ENCODE measurements at places on chromosomes 2 and 18.
A peak's percentile ranks its signal among the peaks of the same experiment; 100 is the strongest.

DNA sequence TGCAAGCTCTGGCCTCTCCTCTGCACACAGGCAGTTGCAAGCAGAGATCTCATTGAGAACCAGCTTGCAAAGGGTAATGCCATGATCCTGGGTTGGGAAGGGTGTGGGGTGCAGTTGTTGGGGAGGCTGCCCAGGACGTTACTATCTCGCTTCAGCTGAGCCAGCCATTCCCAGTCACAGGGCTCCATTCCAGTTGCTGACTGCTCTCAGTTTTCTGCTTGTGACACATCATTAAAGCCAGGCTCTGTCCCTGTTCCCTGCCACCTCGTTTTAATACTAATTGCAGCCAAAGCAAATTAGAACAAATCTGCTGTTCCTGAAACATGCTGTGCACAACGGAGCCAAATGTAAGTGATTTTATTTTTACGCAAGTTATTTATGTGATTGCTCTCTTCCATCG lies 62.5 kb upstream of the SMAD2 start:
- no peak for DNase-seq

GRCh38 chr2:72077702-72078169 lies 69.9 kb downstream of the CYP26B1 start:
- DNase-seq, result no peak

- DNase-seq, result no peak
Measured at GRCh38 chr2:127706215-127706990, 5.1 kb downstream of the SFT2D3 start.

DNA sequence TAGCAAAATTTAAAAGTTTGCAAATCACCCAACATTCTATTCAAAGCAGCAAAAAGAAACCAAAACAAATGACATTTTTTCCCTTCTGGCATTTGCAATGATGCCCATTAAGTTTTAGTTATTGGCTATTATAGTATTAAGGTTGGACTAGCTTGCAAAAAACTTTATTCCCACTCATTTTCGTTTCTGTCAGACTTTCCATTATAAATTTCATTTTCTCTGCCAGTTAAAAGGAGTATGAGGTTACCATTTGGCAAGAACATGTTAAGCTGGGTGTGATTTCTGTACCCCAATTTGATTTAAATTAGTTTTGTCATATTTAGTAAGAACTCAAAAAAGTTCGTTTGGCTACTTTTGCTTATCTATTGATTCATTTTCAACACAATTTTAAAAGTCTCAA lies 187.9 kb downstream of the TCF4 start:
- DNase-seq, result no peak

DNA sequence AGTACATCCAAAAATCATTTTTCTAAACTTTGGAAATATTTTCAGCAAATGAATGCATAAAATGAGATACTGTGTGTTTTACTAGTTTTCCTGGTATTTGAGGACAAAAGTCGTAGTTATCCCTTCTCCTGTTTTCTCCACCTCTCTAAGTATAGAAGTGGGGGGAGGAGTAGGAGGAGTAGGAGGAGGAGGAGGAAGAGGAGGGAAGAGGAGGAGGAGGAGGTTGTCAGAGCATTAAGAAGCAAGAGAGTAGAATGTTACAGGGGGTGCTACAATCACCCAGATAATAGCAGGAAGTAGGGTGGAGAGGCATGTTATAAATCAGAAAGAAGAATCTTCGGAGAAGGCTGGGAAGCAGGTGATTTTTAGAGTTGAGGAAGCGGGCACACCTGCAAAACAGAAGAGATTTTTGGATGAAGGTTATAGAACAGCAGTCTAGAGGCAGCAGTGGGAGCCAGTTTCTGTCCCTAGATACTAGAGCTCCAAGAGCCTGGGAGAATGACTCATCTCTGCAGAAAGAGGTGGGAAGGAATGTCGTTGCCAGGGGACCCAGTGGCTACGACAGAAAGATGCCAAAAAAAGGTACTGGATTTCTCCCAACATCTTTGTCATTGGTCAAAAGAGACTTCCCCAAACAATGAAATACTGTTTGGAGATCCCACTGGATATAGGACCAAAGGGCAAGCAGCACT lies 44.2 kb upstream of the AQP4 start:
- no peak for DNase-seq

- DNase-seq, result no peak
Measured at GRCh38 chr2:143501106-143501676, 372.0 kb downstream of the ARHGAP15 start.

DNA sequence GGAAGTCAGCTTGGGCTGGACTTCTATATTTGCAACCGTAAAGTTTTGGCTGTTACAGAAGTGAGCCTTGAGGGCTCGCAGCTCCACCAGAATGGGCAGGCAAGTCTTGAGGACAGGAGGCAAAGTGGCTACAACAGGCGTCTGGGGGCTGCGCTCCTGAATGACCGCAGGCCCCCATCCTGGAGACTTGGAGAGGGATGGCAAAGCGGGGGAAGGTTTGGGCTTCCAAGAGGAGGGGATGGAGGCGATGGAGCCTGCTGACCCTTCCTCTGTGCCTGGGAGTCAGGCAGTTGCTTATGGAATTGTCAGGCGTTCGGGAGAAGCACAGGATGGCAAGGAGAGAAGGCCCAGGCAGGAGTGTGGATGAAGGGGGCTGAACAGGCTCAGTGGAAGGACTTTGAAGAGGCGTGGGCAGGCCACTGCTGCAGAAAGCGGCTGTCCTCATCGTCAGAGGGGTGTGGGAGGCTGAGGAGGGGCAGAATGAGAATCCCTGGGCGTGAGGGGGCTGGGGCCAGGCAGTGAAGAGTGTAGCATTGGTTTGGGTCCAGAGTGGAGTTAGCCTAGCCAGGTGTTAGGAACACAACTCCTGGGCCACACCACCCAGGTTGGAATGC lies 72.3 kb downstream of the INHBB start:
- DNase-seq, result no peak

DNA sequence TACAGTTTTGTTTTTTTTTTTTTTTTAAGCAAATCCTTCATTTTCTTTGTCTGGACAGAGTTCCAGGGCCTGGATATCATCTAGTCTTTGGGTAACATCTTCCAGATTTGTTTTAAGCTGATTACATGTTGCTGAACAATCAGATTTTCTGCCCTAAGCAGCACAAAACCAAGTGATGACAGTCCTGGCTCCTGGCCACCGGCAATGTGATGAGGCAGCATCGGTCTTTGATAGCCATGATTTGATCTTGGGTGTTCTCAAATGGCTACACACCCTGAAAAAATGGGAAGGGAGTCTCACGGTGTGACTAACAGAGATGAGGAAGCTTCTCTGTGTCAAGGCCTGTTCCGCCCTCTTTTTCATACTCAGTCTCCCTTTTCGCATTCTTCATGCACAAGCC lies 708.6 kb upstream of the ZEB2 start:
- no peak for DNase-seq

DNA sequence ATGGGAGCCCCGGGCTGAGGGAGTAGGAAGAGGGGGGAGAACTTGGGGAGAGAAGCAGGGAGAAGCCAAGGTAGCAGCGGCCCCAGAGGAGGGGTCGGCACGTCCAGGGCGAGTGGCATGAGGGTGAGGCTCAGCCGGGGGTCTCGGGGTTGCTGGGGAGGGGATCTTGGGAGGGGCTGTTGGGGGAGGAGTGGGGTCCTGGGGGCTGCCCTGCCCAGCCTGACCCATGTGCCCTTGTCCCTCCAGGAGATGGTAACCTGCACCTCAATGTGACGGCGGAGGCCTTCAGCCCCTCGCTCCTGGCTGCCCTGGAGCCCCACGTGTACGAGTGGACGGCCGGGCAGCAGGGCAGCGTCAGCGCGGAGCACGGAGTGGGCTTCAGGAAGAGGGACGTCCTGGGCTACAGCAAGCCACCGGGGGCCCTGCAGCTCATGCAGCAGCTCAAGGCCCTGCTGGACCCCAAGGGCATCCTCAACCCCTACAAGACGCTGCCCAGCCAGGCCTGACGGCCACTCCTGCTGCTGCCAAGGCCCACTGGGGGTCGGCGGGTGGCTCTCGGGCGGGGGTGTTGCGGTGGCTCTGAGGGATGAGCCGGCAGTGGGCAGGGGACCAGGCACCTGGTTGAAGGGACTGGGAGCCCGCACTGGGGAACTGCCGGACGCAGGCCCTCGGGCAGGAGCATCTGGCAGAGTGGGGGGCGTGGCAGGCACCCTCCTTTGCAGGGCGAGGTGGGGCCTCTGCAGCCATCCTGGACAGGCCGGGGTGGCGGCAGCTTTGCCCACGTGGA lies 9.0 kb upstream of the GAL3ST2 start:
- DNase-seq, result no peak

DNA sequence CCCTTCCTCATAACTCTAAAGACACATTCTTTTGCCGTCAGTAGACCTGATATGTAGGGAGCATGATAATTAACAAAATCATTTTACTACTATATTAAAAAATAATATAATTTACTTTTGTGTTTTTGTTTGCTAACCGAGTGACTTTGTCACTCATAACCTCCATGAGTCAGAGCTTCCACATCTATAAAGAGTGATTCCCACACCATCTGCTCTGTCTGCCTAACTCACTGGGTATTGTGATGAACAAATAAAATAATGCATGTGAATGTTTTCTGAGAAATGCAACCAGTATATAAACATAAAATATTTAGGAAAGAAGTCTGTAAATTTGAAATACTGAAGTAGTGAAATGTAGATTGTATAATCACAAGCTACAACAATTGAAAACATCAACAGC lies 123.4 kb upstream of the DSEL start:
- DNase-seq, result no peak

GRCh38 chr18:70195014-70195614 lies 10.4 kb downstream of the RTTN start:
- no peak for DNase-seq

GRCh38 chr2:206071807-206072206 lies 14.2 kb downstream of the INO80D start:
- no peak for DNase-seq

DNA sequence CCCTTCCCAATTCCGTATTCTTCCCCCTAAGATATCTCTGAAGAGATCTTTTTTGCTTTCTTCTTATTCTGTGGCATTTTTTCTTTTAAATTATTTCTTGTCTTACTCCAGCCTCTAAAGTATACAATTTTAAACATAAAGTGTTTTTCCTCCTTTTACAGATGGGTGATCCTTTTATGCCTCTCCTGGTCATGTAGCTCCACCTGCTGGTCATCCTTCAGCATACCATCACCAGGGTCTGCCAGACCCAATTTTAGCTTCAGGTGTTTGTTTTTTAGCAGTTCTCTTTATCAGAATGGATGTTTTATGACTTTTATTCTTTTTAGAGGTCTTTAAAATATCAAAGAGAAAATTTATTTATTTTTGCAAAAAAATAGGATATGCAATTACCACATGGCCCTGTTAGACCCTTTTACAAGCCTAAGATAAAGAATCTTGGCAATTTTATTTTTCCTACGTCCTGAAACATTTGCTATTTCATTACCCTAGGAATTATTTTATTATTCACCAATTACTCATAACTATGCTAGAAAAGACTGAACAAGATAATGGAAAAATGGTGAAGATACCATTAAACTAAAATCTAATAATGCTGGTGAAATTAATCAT lies 55.5 kb downstream of the PIGN start:
- DNase-seq, result peak; percentile 19

DNA sequence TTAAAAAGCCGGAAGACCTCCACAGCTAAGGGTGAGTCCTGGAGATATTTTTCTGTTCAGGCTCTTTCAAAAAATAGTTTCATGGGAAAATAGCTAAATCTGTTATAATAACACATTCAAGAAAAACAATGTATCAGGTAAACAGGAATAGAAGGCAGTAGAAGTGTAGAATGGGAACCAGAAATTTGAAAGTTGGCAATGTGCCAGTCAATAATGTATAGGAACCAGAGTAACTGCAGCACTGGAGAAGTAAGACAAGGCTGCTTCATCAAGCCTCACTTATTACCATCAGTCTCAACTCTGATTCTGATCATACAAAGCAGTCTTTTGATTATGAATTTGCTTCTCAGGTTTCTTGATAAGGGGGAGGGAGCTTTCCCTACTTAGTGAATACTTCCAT lies 81.4 kb upstream of the VRK2 start:
- no peak for DNase-seq

- DNase-seq, result no peak
Measured at GRCh38 chr18:40380686-40381439, 1574.2 kb upstream of the PIK3C3 start.

- no peak for DNase-seq
Measured at GRCh38 chr2:192137451-192137850, 57.3 kb downstream of the TMEFF2 start.

GRCh38 chr2:86314125-86314524 lies 23.3 kb downstream of the REEP1 start:
- DNase-seq, result no peak

DNA sequence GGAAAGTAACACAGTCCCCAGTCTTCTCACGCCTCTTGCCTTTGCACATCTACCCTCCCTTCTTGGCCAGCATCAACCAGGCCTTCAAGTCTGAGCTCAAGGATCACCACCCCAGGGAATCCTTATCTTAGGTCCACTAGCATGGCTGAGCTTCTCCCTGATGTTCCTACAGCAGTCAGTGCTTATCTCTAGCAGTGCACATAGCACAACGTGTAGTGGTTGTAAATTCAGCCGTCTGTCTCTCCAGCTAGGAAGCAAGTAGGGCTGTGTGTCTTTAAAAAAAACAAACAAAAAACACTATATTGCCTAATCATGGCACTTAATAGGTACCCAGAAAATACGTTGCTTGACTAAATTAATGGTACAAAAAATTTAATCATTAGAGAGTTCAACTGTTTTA lies 29.2 kb downstream of the KCNG3 start:
- DNase-seq, result no peak

DNA sequence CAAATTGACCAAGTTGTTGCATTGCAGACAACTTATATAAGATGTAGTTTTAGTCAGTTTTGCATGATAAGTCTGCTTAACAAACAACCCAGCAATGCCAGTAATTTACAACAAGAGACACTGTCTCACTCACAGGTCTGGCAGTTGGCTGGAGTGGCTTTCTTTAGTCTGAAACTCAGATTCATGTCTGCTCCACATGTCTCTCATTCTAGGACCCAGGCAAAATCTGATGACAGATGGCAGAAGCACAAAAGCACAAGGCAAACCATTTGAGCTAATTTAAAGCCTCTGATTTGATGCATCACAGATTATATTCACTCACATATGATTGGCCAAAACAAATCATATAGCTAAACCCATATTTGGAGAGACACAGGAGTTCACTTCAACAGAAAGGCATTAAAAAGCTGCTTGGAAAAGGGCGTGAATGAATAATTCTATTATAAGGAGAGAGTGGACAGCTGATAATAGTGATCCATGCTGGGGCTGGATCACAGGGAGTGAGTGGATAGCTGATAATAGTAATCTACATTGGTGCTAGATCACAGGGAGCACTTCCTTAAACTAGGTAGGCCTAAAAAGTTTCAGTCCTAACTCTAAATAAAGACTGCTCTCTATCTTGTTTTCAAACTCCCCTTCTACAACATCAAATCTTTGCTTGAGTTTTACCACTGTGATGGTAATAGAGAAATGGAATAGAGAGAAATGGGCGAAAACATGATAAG lies 593.2 kb upstream of the ZNF804A start:
- DNase-seq, result no peak

DNA sequence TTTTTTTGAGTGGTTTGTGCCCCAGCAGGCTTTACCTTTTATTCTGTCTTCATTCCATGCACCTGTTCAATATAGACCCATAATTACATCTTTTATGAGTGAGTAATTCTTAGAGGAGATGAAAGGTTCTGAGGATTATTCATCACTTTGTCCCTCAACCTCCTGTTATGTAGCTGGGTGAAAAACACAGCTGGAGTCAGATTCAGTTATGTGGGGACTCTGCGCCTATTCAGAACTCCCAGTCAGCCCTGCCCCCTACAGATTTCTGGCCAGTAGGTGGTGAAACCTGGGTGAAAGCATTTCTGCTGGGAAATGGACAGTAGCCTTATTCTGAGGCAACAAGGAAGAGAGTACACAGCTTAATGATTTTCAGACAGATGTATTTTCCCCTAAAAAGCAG lies 107.8 kb downstream of the MGAT5 start:
- DNase-seq, result no peak

- no peak for DNase-seq
Measured at GRCh38 chr2:96400049-96401000, 64.8 kb downstream of the NCAPH start.

Data from T-helper 2 cell treated with Interferon-gamma antibody and Interleukin-4, amounts not matched to agents 5 μg/mL and 100 μg/mL, for 36 hours (primary cell).